ENCODE measurements at places on chromosomes 7 and 10.

DNA sequence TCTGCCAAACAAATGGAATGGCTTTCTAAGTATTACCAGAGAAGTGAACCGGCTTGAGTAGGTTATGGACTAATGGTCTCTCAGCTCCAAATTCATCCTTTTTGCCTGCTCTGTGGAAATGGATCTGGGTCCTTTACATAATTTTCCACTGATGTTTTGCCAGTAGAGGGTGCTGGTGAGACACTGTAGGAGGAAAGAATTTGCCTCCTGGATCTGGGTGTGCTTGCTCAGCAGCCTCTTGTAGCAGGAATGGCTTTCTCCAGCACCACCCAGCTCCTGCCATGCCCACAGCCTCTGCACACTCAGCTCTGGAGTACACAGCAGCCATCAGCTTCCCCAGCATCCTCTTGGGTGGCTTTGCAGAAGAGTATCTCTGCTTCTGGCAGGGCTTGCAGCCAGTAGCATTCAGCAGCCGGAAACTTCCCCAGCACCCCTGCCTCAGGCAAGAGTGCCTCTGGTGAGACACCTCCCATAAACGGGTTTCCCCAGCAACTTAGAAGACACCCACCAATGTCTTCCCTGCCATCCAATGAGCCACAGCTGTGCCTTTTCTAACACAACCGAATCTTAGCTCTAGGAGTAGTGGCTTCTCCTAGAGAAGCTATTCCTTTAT lies 235.0 kb upstream of the PLPP4 start:
- DNase-seq = no peak

DNA sequence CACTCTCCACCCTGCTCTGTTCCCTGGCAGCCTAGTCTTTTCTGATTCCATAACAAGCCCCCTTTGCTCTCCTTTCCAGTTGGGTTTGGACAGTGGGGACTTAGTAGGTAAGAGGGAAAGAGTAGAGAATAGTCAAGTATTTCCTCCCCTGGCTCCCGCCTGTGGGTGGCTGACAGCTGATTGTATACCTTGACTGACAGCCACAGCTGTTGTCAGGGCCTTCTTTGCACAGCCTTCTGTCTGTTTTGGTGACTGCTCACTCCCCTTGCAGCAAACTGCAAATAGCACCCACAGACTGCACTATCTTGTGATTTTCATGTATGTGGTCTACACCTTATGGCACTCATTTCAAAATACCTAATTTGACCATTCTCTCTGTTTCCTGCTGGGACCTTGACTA lies 486.3 kb downstream of the ACTR3B start:
- no peak for DNase-seq

GRCh38 chr7:127870231-127870907 lies 160.9 kb downstream of the LRRC4 start:
- DNase-seq = no peak

GRCh38 chr10:124359336-124359832 lies 59.3 kb downstream of the OAT start:
- DNase-seq = no peak

GRCh38 chr7:31702354-31702753 lies 15.3 kb downstream of the PPP1R17 start:
- DNase-seq = no peak

- no peak for DNase-seq
Measured at GRCh38 chr7:113314594-113314993, 196.2 kb upstream of the SMIM30 start.

DNA sequence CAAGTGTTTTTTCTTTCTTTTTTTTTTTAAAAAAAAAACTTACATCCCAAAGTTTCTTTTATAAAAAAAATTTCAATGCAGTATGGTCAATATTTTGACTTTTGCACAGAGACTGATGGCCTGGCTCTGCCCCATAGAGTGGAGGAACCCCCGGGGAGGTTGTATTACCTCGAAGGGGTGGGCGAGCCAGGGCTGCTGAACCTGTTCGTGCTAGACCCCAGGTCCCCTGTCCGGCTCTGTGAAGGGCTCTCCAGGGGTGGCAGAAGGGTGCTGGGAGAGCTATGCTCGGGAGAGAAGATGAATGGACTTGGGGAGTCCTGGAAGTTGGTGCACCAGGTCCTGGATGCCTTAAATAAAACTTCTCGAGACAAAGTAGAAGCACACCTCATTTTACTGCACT lies 446.4 kb upstream of the KLF6 start:
- no peak for DNase-seq

DNA sequence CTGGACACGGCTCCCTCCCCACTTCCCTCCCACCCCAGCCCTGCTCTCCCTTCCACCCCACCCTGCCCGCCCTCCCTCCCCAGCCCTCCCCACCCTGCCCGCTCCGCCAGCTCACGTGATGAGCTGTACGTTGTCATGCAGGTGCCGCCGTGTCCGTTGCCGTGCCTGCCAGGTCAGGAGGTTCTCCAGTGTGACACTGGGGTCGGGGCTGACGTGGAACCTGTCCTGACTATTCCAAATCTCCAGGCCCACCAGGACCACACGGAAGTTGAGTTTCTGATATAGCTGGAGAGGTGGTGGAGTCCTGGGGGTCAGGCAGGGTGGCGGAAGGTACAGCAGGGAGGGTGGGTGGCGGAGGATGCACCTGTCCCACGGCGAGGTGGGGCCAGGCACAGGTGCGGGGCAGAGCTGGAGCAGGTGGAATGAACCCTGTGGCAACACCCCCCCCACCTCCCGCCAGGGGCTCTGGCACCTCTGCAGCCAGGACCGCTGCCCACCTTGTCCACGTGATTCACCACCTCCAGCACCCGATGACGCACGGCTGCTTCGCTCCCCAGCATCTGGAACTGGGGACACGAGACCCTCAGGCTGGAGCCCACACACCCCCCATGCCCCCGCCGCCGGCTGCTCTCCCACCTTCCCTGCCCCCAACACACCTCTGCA lies 4.2 kb downstream of the ADAM8 start:
- DNase-seq = no peak

- DNase-seq = peak; percentile 12
Measured at GRCh38 chr7:149772956-149773434, 393 bp downstream of the ZNF467 start.

DNA sequence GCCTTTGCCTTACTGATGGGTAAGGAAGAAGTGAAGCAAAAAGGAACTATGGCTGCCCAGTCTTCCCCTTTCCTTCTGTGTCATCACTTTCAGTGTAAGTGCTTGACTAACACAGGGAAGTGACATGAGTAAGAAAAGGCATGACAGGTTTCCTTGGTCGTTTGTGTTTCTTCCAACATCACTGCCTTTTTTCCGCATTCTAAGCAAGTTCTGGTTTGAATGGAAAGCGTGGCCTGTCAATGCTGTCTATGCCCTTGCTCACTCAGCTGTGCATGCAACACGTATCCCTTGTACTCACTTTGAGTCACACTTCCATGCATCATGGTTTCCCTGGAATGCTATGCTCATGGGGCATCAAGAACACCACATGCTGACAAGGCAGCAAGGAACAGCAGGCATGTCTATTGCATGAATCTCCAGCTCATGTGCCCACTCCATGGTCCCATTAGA lies 111.8 kb downstream of the OAT start:
- DNase-seq = no peak

GRCh38 chr10:60940446-60940845 lies 3.5 kb downstream of the RHOBTB1 start:
- no peak for DNase-seq

GRCh38 chr7:30302656-30303311 lies 18.4 kb downstream of the ZNRF2 start:
- no peak for DNase-seq

GRCh38 chr7:26648554-26648953 lies 215.8 kb downstream of the SKAP2 start:
- no peak for DNase-seq

DNA sequence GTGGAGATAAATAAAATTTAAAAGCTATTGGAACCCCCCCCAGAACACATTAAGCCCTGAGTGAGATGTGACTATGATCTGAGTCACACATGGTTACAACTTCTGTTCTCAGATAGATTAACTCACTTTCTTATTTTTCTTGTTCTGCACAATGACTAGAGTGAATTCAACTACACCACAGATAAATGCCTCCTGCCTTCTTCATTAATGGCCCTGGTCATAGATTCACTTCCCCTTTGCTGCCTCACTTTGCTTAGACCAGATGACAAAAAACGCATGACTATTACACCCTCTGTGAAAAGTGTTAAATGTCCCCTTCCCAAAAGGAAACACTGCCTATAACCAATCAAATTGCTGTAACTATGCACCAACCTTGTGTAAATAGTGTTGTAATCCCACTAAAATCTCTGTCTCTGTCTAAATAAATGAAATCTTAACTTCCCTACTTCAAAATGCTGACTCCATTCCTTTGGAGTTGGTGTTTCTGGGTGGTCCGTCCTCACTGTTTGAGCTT lies 49.4 kb downstream of the AKR1D1 start:
- DNase-seq = no peak

DNA sequence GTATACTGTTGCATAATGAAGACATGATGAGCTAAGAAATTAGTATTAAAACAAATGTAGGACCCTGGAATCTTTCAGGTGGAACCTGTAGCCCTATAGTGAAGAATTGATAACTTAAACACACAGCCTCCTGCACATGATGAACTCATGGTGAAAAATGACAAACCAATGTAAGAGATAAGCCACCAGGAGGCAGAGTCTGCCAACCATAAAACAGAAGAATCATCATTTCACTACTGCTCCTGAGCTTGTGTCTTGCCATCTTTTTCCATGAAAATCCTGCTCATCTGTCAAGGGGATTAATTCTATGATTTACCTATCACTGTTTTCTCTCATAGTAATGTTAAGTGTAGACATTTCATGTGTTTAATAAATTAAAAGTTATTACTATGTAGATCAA lies 363.9 kb downstream of the MALRD1 start:
- no peak for DNase-seq

DNA sequence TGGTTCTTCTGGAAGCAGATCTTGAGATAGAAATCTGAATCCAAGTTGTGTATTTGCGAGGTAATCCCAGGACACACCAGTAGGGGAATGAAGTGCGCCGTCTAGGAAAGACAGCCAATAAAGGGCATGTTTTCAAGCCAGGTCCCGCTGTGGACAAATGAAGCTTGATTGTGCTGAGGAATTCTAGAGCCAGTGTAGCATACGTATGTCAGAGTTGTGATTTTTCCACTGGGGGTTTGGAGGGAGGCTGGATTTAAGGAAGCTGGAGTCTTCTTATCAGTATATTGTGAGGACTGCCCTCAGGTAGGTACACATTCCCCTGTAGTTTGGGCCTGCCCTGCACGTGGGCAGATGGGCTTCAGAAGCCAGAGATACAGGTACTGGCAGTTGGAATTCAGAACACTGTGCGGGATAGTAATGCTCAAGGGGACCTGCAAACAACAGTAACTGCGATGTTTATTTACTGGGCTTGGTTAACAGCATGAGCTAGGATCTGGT lies 50.9 kb downstream of the GALNT11 start:
- no peak for DNase-seq

GRCh38 chr10:11576092-11576809 lies 35.2 kb downstream of the USP6NL start:
- DNase-seq = no peak

DNA sequence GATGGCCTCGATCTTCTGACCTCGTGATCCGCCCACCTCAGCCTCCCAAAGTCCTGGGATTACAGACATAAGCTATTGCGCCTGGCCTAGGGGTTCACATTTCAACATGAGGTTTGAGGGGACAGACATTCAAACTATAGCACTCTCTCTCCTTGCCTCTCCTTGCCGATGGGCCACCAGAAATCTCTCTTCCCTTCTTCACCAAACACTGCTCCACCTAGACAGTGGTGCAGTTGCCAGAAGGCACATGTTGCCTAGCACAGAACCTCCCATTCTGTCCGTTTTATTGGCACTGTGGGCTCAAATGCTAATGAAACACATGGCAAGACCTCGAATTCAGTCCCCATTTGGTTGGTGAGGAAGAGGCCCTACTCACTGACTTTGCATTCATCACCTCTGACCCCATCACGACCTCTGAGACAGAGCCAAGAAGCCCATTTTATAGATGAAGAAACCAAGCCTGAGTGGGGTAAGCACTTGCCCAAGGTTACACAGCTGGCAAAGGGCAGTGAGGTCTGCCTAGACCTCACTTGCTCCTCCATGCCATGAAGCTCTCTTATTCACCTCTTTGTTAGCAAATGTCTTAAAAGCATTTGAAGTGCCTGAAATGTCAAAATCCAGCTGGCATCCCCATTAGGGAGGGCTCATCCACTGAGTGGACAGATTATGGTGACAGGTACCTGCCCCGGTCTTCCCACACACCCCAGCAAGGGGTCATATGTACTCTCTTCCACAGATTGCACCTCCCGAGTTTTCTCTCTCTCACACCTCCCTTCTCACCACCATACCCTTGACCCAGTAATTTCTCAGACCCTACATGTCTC lies 34.0 kb downstream of the GPRIN2 start:
- no peak for DNase-seq

DNA sequence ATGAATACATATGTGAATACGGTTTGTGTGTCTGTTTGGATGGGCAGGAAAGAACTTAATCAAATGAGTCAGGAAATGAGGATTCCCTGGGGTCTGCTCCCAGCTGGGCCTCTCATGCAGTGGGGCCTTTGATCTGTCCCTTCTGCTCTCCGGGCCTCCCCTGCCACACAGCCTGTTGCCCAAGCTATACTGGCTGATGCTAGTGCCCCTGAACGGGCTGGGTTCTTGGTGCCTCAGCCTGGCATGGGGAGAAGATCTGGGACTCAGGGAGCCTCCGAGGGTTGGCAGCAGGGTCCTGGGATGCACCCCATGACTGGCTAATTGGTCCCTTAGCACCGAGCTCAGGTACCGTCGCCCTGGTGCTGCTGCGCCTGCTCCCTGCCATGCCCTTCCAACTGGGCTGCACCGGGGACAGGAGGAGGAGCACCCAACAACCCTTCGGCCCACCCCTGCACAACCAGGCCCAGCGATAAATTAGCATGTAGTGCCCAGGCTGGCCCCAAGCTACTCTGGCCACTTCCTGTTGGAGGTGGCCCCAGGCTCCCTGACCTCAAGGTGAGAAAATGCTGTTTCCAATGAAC lies 59.9 kb upstream of the DUSP5 start:
- DNase-seq = no peak

GRCh38 chr10:32307609-32308008 lies 39.3 kb downstream of the EPC1 start:
- no peak for DNase-seq

DNA sequence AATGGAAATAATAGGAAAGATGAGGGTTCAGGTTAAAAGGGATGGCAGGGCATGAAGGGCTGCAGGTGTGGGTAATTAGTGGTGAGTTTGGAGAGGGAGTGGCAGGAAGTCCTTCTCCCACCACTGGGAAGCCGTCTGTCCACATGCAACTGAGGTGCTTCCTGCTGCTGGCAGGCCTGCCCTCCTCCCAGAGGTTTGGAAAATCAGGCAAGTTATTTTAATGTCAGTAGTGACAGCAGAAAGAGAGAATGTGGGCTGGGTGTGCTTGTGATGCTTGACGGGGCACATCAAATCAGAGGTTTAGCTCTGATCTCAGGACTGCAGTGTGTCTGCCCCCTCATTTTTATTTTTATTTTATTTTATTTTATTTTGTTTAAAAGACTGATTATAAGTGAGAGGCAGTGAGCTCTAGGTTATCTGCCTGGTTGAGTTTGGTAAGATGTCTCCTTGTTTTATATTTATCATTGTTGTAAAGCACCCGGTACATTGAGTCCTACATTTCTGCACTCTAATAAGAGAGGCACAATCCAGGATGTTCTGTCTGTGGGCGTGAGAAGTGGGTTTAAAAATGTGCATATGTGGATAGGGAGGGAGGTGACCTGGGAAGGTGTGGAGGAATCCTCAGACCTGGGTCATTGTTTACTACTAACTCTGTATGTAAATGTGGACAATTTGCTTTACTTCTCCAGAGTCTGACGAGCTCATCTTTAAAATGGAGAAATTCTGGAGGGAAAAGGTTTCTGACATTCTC lies 504.4 kb downstream of the LRMDA start:
- DNase-seq = no peak

GRCh38 chr10:111107846-111108245 lies 31.0 kb downstream of the ADRA2A start:
- DNase-seq = no peak

- DNase-seq = no peak
Measured at GRCh38 chr10:13511409-13511808, 17.4 kb downstream of the BEND7 start.

Data from activated CD8-positive, alpha-beta memory T cell treated with anti-CD3 and anti-CD28 coated beads for 1 hour (primary cell).